Liver (tissue), 10 donors: ENCODE measurements at places on chromosomes 5 and 9. TPM values are rescaled to one million over a fixed set of nuclear protein-coding genes. Genes with fewer than 3 reads are reported as not detected.

The ADGRD2 gene
- not detected for total RNA-seq

The GPRIN1 gene
- 0.50 TPM for total RNA-seq

The OTP gene
- total RNA-seq: not detected

The RIC1 gene
- total RNA-seq: 25.8 TPM

The GARIN3 gene
- not detected for total RNA-seq

The ZNF658 gene
- 1.0 TPM for total RNA-seq

The C5orf46 gene
- total RNA-seq: not detected

The FAM169A gene
- total RNA-seq: 1.0 TPM

The KIF24 gene
- 4.1 TPM for total RNA-seq

The EDIL3 gene
- total RNA-seq: 12.0 TPM

The EQTN gene
- 0.14 TPM for total RNA-seq

The LRRC19 gene
- 2.0 TPM for total RNA-seq

The FOXD1 gene
- not detected for total RNA-seq

The FGFR4 gene
- total RNA-seq: 64.4 TPM

The TMOD1 gene
- total RNA-seq: 20.0 TPM

The ANKRD20A1 gene
- total RNA-seq: 0.70 TPM

The ADAM19 gene
- 2.4 TPM for total RNA-seq

The FCN2 gene
- total RNA-seq: 124 TPM

The SHB gene
- 17.3 TPM for total RNA-seq

The GABRG2 gene
- total RNA-seq: not detected

The SAXO1 gene
- total RNA-seq: under 0.01 TPM

The PCDHA1 gene
- total RNA-seq: not detected

The BAAT gene
- 31.9 TPM for total RNA-seq

The IGFBPL1 gene
- not detected for total RNA-seq

The ARHGEF39 gene
- total RNA-seq: under 0.01 TPM

The STXBP1 gene
- total RNA-seq: 1.7 TPM

The S1PR3 gene
- 4.5 TPM for total RNA-seq

The LCN10 gene
- 0.14 TPM for total RNA-seq

The CA9 gene
- total RNA-seq: 0.67 TPM

The SCGB3A2 gene
- total RNA-seq: not detected

The SCGB3A1 gene
- not detected for total RNA-seq

The CKMT2 gene
- total RNA-seq: 2.6 TPM

The SH2D3C gene
- total RNA-seq: 5.1 TPM

The LCN9 gene
- total RNA-seq: not detected

The GRM6 gene
- total RNA-seq: not detected

The RICTOR gene
- 24.0 TPM for total RNA-seq

The BRINP1 gene
- total RNA-seq: under 0.01 TPM

The ADAMTSL1 gene
- total RNA-seq: 3.4 TPM

The RNF224 gene
- not detected for total RNA-seq

The C9orf50 gene
- total RNA-seq: 0.23 TPM

The TUBB4B gene
- 191 TPM for total RNA-seq

The CSF1R gene
- total RNA-seq: 46.2 TPM

The ENTPD2 gene
- 0.25 TPM for total RNA-seq

The PCDHB16 gene
- total RNA-seq: 0.17 TPM

The SEMA4D gene
- 12.0 TPM for total RNA-seq

The CCDC152 gene
- total RNA-seq: 0.08 TPM

The PDE6A gene
- total RNA-seq: not detected

The PCDHB15 gene
- 0.28 TPM for total RNA-seq
